ENCODE measurements at places on chromosomes 1 and 21.

GRCh38 chr1:155847823-155848529 is 9.0 kb downstream of the GON4L start:
- no peak for DNase-seq

- no peak for DNase-seq
Observed at GRCh38 chr21:15045017-15045416, 19.8 kb downstream of the NRIP1 start.

DNA sequence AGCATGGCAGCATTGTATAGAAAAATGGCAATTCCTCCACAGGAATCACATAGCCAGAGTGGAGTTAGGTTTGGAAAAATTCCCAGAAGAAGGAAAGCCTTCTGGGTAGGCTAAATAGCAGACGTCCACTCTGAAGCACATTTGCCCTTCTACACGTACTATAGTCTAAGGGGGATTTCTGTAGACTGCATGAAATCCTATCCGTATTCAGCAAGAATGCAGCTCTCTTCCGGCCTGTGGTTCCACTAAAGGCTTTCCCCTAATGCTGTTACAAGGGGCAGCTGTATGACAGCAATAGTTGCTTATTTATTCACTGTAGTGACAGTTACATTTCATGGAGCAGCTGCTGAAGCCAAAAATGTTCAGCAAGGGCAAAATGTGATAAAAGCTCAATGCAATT is 263.6 kb downstream of the RWDD3 start:
- DNase-seq: no peak

GRCh38 chr21:42009018-42009830 is 936 bp downstream of the ZBTB21 start:
- peak; percentile 25 for DNase-seq

DNA sequence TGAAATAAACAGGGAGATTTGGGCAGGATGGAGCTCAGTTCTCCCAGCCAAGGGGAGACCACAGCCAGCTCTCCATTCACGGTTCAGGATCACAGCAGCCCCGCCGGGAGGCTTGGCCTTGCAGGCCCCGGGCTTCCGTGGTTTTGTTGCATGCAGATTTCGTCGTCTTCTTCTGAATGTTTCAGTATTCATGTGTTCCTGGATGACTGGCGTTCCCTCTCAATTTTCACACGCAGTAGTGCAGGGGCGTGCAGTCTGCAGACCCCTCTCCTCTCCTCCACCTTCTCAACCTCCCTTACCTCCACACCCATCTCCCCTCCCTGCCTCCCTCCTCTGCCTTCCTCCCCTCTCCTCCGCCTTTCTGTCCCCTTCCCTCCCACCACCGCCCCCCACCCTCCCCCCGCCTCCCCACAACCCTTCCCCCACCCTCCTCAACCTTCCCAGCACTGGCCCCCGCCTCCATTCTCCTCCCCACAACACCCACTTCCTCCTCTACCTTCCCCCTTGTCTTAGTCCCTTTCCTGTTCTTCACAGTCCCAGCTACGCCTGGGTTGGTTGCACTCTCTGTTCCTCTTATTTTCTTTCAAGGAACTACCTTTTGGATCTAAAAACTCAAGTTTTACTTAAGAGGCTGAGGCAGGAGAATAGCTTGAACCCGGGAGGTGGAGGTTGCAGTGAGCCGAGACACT is 8.4 kb upstream of the SLC19A1 start:
- peak; percentile 76 for DNase-seq

GRCh38 chr1:70427976-70428375 is 16.9 kb downstream of the CTH start:
- DNase-seq: no peak

GRCh38 chr1:188022661-188023060 is 1193.9 kb downstream of the PLA2G4A start:
- no peak for DNase-seq

DNA sequence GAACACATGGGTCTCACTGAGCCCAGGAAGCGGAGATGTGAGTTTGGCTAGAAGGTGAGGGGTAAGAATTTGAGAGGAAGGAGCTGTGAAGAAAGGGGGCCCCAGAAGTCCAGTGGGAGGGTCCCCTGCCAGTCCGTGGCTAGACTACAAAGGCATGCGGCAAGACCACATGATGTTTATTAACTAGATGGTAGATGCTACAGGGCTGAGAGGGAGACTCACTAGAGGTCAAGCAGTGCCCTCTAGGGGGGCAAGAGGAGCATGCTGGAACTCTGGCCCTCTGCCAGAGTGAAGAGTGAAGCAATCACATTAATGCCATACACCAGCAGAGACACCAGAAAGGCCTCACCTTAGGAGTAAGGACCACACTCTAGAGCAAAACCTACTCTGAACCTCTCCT is 12.2 kb downstream of the KIAA0319L start:
- DNase-seq: peak; percentile 73

DNA sequence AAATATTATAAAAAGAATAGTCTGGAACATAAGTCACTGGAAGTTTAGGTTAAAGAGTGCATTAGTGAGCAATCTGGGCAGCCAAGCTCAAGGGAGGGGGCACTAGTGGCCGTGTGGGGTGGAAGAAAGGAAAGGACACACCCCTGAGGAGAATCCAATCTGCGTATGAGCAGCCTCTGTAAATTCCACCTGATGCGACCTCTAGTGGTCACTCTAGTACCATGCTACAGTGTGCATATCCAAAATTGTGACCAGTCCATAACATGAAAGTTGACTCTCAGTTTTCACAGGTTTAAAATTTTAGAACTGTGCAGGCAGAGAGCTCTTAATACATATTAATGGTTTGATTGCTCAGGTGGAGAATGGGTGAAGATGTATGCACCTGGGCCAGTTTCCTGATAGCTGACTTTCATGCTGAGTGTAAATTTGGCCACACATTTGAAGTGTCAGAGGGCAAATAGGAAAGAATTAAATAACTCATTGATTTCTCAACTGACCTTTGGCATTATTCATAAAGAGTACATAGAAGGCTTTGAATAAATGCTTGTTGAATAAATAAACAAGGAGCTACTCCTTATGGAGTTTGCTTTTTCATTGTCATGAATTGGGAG is 105.9 kb upstream of the C21orf91 start:
- peak; percentile 59 for DNase-seq

- DNase-seq: no peak
Observed at GRCh38 chr1:150507912-150508864, at the start of gene ECM1. Gene ECM1, plus strand, starts transcription at chr1:150508109. Its CDS starts 101 bp downstream, at chr1:150508210.

GRCh38 chr1:211783266-211783665 is 47.3 kb downstream of the LPGAT1 start:
- no peak for DNase-seq

DNA sequence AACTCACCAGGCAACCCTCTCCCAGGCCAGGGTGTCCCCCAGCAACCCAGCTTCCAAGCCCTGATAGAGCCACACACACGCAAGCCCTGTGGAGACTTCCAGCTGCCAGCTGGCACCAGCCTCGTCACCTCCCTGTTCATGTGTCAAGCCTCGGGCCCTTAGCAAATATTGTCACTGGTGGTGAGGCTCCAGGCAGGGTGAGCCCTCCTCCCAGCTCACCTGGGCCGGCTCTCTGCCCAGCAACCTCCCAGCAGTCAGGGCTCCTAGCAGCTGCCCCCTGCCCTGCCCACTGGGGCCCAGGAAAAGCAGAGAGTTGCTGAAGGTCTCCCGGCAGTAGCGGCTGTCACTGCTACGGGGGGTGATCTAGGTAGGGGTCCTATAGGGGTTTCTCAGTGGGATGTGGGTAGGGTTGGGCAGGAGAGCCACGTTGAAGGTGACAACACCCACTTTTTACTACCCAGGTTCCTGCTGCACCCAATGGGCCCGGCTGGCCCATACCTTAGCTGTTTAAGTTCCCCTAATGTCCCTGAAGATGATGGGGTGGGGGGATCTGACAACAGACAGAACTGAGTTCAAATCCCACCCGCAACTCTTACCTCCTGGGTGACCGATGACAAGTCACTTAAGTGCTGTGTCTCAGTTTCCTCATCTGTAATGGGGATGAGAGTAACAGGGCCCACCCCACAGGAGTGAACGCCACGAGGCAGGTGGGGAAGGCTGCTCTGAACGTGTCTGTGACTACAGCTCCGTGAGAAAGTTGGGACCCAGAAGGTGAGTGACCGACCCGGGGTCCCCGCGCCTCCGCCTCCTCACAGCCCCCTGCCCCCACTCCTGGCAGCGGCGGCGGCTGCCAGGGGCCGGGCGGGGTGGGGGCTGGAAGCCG is 678 bp downstream of the TTC39A start:
- DNase-seq: no peak

DNA sequence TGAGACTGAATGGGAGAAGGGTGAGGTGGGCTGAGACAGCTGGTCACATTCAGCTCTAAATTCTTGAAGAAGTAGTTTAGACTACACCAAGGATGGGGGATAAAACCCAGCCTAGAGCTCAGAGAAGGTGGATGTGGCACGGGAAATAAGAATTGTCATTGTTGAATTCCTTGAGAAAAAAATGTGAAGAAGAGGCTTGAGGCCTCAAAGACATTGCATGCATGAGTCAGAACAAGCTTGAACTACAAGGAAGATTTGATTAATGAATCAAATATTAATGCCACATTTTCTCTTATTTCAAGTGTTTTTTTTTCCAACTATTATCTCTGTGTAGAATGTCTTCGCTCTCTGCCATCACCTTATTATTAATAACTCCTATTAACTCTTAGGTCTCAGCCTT is 58.9 kb downstream of the MAP3K7CL start:
- DNase-seq: no peak

DNA sequence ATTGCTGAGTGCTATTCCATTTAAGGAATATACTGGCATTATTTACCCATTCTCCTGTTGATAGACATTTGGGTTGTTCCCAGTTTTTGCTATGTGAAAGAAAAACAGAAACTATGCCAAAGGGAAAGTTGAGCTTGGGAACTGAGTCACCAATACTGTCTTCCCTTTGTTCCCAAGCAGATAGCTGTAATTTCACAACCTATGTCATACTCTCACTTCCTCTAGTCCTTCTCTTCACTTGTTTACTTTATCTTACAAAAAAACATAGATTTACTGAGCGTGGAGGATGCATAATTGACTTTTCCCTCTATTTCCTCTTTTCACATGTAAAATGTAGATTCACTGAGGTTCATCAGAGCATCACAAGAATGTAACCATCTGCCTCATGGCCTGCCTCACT is 32.4 kb upstream of the PGBD5 start:
- no peak for DNase-seq

DNA sequence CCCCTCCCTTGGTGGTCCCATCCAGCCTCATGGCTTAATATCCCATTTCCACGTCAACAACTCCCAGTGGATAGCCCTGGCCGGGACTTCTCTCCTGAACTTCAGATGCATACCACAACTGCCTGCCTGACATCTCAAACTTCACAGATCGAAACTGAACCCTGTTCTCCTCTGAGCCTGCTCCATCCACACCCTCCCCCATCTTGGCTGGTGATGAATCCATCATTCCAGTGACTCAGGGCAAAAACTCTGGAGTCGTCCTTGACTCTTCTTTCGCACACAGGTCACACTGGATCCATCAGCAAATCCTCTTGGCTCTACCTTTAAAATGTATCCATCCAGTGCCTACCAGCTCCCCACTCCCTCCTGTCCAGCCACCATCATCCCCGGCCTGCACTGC is 3.9 kb downstream of the TAS1R2 start:
- no peak for DNase-seq

- DNase-seq: no peak
Observed at GRCh38 chr1:91879733-91880132, 6.2 kb downstream of the TGFBR3 start.

GRCh38 chr1:200281201-200281835 is 128.5 kb downstream of the ZNF281 start:
- DNase-seq: no peak

DNA sequence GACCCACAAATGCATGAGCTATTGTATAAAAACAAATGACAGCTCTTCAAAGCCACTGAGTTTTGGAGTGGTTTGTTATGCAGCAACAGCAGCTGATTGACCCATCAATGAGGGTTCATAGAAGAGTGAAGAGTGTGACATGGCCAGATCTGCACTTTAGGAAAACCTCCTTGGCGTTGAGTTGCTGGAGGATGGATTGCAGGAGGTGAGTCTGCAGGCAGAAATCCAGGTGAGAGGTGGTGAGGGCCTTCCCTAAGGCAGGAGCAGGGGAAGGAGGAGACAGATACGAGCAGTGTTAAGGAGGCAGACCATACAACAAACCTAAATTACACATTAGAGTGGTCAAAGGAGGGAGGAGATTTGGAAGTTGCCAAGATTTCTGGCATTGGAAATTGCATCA is 169.3 kb upstream of the CSF3R start:
- DNase-seq: no peak

GRCh38 chr1:110674337-110675059 is at the start of gene KCNA3:
Gene KCNA3, minus strand, starts transcription at chr1:110674940. Its CDS starts 131 bp downstream, at chr1:110674809.
- DNase-seq: peak; percentile 64

DNA sequence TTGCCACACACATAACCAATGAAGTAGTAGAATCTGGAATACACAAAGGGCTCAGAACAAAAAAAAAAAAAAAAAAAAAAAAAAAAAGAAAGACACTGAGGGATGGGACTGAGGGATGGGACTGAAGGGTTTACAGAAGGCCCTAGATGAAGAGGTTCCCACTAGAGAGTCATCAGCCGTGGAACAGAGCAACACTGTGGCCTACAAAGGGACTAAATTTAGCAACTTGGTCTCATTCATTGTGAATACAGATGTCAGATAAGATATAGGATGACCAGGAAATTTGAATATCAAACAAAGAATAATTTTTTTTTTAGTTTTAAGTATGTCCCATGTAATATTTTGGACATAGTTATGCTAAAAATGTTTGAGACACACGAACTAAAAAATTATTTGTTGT is 62.1 kb downstream of the GLUL start:
- DNase-seq: no peak

DNA sequence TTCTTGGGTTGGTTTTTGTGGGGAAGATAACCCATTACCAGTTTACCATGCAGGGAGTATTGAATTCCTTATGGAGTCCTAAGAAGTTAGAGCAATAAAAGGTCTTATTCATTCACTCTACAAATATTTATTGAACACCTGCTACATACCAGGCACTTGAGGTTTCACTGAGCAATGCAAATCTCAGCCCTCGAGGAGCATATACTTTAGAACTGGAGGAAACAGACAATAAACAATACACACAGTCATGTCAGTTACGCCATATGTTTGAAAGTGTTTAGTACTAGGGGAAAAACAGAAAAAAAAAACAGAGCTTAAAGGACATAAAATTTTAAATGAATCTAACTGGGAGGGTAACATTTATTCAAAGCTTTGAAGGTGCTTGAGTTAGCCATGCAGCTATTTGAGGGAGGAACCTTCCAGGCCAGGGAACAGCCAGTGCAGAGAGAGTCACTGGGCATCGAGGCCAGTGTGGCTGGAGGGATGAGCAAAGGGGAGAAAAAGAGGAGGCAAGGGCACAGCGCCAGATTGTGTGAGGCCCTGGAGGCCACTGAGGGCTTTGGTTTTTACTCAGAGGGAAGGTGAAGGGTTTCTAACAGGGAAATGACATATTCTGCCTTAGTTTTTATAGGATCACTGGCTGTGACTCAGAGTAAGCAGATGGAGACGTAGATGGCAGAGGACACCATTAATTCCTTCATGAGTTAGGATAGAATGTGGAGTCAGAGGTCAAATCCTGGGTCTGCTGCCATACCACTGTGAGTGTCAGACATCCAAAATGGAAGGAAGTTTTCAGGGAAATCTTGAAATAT is 32.7 kb downstream of the C1orf21 start:
- DNase-seq: no peak

DNA sequence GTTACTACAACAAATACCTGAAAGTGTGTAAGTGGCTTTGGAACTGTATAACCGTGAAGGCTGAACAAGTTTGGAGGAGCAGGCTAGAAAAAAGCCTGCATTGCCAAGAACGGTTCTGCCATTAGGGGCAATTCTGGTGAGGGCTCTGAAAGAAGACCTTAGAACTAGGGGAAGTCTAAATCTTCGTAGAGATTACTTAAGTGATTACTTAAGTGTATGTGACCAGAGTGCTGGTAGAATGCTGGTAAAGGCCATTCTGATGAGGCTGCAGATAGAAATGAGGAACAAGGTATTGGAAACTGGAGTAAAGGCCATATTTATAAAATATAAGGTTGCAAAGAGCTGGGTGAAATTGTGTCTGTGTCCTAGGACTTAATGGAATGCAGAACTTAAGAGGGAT is 158.0 kb downstream of the CLIC6 start:
- DNase-seq: no peak
